ENCODE measurements at places on chromosomes 3 and 15.
A peak's percentile ranks its signal among the peaks of the same experiment; 100 is the strongest.

GRCh38 chr3:71356265-71356664 lies 227.3 kb downstream of the FOXP1 start:
- DNase-seq, result no peak

DNA sequence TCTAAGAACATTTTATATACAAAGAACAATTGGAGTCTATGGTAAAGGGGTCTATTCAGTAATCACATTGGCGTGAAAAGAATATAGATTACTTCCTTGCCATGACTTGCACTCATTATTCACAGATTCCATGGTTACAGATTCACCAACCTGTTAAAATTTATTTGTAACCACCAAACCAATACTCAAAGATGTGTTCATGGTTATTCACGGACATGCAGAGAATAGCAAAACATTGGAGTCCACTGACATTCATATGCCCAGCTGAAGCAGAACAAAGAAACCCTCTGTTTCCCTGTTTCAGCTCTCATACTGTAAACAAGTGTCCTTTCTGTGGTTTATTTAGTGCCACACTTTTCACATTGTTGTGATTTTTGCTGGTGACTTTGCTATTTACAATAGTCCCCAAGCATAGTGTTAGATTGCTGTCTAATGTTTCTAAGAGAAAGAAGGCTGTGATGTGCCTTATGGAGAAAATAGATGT lies 185.8 kb upstream of the TTC14 start:
- no peak for DNase-seq

- no peak for DNase-seq
Observed at GRCh38 chr15:70180186-70180875, 82.6 kb upstream of the TLE3 start.

GRCh38 chr3:112364291-112364690 lies 31.3 kb downstream of the CD200 start:
- no peak for DNase-seq

DNA sequence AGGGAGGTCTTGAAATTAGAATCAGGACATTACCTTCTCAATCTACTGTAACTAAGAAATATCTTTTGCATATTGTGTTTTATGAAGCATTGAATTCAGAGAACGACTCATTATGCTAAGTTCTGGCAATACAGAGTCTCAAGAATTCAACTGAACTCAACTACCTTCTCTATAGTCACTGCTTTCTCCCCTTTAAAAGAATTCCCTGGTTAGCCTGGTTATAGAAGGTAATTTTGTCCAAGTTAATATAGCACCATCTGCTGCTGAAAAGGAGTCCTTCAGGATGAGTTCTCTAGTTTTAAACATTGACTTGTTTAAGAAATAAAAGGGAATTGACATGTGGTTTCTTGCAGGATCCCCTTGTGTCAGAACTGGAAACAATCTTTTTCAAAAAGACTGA lies 60.2 kb downstream of the IL16 start:
- DNase-seq, result peak; percentile 27

- no peak for DNase-seq
Observed at GRCh38 chr15:92770641-92771040, 115.1 kb upstream of the FAM174B start.

DNA sequence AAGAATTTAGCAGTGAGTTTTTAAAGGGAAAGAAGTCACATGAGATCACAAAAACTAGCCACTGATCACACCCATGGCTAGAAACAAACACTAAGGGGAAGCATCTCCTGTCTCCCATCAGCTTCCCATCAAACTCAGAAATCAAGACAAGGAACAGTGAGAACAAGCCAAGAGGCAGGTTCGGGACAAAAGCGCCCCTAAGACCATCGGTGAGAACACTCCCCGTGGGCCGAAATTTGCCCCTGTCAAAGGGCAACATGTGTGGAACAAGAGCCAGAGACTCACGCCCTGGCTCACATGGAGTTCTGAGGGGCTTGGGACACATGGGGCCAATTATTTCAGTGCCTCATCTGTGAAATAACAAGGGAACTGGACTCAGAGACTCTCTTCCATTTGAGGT lies 49.1 kb downstream of the LRIG1 start:
- no peak for DNase-seq

Measured in HS-27A (cell line).